Gastrocnemius medialis (tissue), 4 donors: ENCODE measurements at places on chromosomes 11 and 22. TPM values are rescaled to one million over a fixed set of nuclear protein-coding genes. Genes with fewer than 3 reads are reported as not detected.

The PLAAT5 gene
- total RNA-seq, result not detected

- H3K4me1 ChIP-seq, result no peaks in the 10 kb centered on the region
- peak; percentile 31 for DNase-seq
- no peaks in the 10 kb centered on the region for H3K36me3 ChIP-seq
- no peaks in the 10 kb centered on the region for H3K27me3 ChIP-seq
These were observed 1.9 kb downstream of the MS4A10 start for GRCh38 chr11:60786811-60787567.

DNA sequence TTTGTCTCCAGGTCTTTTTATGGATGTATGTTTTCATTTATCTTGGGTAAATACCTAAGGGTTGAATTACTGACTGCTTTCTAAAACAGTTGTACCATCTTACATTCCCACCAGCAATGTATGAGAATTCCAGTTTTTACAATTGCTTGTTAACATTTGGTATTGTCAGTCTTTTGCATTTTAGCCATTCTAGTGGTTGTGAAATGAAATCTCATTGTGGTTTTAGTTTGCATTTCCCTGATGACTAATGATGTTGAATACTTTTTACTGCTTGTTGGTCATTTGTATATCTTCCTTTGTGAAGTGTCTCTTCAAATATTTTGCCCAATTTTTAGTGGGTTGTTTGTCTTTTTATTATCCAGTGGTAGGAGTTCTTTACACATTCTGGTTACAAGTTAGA lies 92.8 kb downstream of the ARFGAP2 start:
- no peak overlapping the region for H3K27ac ChIP-seq
- DNase-seq, result no peak
- H3K36me3 ChIP-seq, result no peaks in the 10 kb centered on the region
- no peaks in the 10 kb centered on the region for H3K4me1 ChIP-seq
- H3K4me3 ChIP-seq, result no peak overlapping the region
- no peaks in the 10 kb centered on the region for H3K27me3 ChIP-seq

- peaks cover 5% of the 10 kb centered on the region for H3K4me1 ChIP-seq
- no peaks in the 10 kb centered on the region for H3K27me3 ChIP-seq
- no peak overlapping the region for H3K27ac ChIP-seq
- DNase-seq, result no peak
- H3K36me3 ChIP-seq, result no peaks in the 10 kb centered on the region
These were observed 4.7 kb downstream of the CCDC34 start for GRCh38 chr11:27358296-27358695.

DNA sequence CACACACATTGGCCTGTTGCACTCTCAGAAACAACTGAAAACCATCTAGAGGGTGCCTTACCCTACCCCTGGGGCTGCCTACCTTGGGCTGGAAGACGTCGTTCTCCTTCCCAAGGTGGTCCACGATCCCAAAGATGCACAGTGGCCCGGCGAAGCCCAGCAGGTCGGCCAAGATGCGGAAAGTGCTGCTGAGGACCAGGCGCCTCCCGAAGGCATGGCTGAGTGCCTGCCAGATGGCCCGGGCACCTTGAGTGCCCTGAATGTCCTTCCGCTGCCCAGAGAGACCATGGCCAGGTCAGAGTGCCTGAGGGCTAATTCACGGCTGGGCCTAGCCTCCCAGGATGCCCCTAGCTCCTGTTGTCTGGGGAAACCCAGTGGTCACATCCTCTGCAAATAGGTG lies 16.2 kb downstream of the ABCC8 start:
- no peaks in the 10 kb centered on the region for H3K27me3 ChIP-seq
- H3K27ac ChIP-seq, result no peak overlapping the region
- H3K4me1 ChIP-seq, result no peaks in the 10 kb centered on the region
- no peaks in the 10 kb centered on the region for H3K36me3 ChIP-seq
- H3K4me3 ChIP-seq, result no peak overlapping the region

DNA sequence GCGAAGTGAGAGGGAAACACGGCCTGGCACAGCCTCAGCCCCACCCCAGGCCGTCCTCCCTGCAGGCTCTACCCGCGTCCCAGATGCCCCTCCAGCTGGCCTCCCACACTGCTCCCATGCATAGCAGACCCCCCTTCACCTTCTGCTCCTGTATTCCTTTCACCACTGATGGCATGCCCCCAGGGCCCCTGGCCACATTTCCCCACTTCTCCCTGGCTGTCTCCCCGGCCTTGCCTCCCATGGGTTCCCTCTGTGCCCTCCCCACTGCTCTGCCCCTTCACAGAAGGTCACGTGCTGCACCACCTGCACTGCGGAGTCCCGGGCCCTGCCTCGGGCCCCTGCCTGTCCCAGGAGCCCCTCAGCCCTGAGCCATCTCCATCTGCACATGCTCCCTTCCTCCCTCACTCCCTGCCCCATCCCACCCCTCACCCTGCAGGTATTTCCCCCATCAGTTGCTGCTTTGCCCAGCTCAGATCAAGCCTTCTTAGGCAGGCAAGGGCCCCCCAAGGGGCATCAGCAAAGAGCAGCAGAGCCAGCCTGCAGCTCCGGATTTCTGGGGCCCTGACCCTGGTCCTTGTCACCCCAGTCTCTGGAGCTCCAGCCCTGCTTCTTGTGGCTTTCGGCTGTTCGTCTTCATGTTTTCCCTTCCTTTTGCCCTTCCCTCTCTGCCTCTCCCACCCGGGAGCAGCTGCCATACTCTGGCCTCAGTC lies 46.4 kb downstream of the GAB4 start:
- H3K4me3 ChIP-seq, result no peak overlapping the region
- H3K4me1 ChIP-seq, result no peaks in the 10 kb centered on the region
- no peak for DNase-seq

GRCh38 chr11:133753150-133753549 lies 92.2 kb downstream of the SPATA19 start:
- H3K4me1 ChIP-seq, result no peaks in the 10 kb centered on the region
- no peaks in the 10 kb centered on the region for H3K36me3 ChIP-seq
